ENCODE measurements at places on chromosomes 3 and 15. TPM values are rescaled to one million over a fixed set of nuclear protein-coding genes. Genes with fewer than 3 reads are reported as not detected.

ZNF80 gene
- 0.29 TPM for total RNA-seq

SOX14 gene
- total RNA-seq: not detected

APBA2 gene
- 3.8 TPM for total RNA-seq

STOML1 gene
- 7.3 TPM for total RNA-seq

EPHA3 gene
- 0.11 TPM for total RNA-seq

SLC35G2 gene
- 3.4 TPM for total RNA-seq

BLM gene
- 81.4 TPM for total RNA-seq

TMEM266 gene
- 0.15 TPM for total RNA-seq

TTLL3 gene
- 123 TPM for total RNA-seq

PLA2G4B gene
- total RNA-seq: 2.7 TPM

CTXN2 gene
- not detected for total RNA-seq

Data from activated T-helper 17 cell treated with anti-CD3 and anti-CD28 coated beads, Interleukin-2, amount 50 U/mL, for 72 hours (primary cell).